ENCODE measurements at places on chromosomes 1 and 21. TPM values are rescaled to one million over a fixed set of nuclear protein-coding genes. Genes with fewer than 3 reads are reported as not detected.

The GABRD gene
- total RNA-seq = not detected

The ESPN gene
- total RNA-seq = 0.15 TPM

The RGS1 gene
- not detected for total RNA-seq

The STYXL2 gene
- total RNA-seq = not detected

The C8A gene
- total RNA-seq = not detected

The TPTE gene
- not detected for total RNA-seq

The ZNF669 gene
- total RNA-seq = 5.8 TPM

The ANGPTL7 gene
- total RNA-seq = not detected

The IL12RB2 gene
- not detected for total RNA-seq
